Stimulated activated CD8-positive, alpha-beta memory T cell treated with anti-CD3 and anti-CD28 coated beads, Interleukin-4, amount 100 ng/mL, for 1 hour (primary cell): ENCODE measurements at places on chromosomes 1 and 21.

- DNase-seq = no peak
Observed at GRCh38 chr1:241834733-241835377, 13.1 kb upstream of the EXO1 start.

- no peak for DNase-seq
Observed at GRCh38 chr1:10635992-10636391, 160.5 kb downstream of the CASZ1 start.

DNA sequence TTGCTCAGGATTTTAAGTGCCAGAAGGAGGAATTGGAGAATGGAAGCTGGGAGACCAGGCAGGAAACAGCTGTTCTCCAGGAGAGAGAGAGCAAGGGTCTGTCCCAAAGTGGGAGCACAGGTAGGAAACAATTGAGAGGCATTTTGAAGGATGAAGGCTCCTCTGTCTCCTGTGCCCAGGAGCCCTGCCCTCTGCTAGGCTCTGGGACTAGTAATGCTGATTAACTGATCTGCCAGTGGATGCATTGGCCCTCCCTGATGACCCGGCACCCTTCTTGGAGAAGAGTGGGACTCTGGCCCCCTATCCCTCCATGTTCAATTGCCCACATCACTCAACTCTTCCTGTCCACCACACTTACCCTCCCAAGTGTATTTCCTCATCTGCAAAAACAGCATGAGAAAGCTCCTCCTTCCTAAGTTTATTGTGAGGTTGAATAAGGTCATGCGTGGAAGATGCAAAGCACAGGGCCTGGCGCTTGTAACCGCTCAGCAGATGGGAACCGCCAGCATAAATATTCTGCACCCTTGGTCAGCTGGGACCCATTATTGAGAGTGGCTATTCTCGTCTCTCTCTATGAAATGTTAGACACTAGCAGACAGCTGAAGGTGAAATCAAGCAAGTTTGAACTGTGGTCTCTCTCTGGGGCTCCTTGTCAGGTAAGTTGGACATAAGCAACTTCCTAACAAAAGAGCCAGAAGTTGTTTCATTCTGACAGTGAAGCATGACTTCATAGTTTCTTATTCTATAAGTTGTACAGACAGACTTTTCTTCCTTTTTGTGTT lies 63.0 kb upstream of the ANGPTL1 start:
- no peak for DNase-seq

DNA sequence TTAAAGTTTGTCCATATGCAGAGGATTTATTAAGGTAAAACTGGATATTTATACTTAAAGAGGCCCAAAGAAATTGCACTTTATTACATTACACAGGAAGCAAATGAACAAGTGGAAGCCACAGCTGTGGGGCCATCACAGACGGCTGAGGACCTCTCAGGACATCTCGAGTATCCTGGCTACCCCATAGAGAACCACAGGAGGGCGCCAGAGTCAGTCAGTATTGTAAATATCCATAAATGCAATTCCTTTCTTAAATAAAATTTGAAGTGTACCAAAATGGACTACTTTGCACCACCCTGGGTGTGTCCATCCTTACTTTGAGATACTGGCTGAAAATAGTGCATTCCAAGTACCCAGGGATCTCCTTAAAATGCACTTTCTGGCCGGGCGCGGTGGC lies 257.2 kb downstream of the MRPL39 start:
- no peak for DNase-seq

GRCh38 chr1:183550915-183551314 lies 39.3 kb downstream of the NCF2 start:
- no peak for DNase-seq

GRCh38 chr1:20848162-20848561 lies 61.1 kb upstream of the HP1BP3 start:
- no peak for DNase-seq

GRCh38 chr1:189212606-189213005 lies 1265.1 kb downstream of the BRINP3 start:
- DNase-seq = no peak

DNA sequence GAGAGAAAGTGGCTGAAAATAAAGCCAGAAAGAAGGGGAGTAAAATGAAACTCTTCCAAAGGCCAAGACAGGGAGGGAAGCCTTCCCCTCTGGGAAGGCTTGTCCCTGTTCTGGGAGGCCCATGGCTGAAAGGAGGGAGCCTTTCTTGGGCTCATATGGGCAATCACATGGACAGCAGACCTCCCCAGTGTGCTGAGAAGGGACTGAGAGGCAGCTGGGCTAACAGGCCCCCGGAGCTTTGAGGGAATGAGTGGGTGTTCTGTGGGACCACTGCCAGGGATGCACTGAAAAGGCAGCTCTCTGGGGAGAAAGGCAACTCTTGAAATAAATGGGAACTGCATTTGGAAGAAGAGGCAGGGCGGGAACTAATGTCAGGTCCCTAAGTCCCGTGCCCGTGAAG lies 39.1 kb downstream of the KANK4 start:
- no peak for DNase-seq
